ENCODE measurements at places on chromosomes 3 and 15. TPM values are rescaled to one million over a fixed set of nuclear protein-coding genes. Genes with fewer than 3 reads are reported as not detected.
A peak's percentile ranks its signal among the peaks of the same experiment; 100 is the strongest.

GRCh38 chr3:101036213-101036618 lies 43.0 kb upstream of the ABI3BP start:
- peak; percentile 15 for DNase-seq

DNA sequence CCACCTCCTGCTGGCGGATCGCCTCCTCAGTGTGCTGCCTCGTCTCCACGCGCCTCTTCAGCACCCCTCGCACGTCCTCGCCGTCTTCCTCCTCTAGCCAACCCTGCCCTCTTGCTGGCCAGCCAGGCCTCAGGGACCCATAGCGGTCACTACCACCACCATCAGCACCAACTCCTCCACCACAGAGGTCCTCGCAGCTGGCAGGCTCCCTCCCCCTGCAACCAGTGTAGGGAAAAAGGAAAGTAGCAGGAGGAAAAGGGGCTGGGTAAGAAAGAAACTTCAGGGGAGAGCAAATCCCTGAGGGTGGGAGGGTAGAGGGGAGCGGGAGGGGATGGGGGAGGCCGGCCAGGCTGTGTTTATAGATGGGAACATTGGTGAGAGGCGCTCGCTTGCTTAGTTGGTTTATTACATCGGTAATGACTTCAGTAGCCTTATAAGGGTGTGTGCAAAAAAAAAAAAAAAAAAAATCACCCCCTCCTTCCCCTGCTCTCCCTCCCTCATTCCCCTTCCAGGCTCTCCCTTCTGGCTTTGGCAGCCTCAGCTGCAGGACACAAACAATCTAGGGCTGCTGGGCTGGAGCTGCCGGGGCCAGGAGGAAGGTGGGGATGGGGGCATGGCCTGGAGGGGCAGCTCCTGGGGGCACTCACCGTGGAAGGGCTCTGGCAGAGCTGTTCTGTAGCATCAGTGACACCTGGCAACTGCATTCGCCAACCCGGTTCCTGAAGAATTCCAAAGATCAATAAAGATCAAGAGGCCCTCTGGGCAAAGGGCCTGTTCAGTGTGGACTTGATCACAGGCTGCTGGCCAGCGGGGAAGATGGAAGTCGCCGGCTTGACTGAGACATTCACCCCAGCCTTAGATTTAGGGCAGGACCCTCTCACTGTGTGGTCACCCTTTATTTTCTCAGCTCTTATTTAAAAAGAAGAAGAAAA lies 116.2 kb upstream of the HACD2 start:
- peak; percentile 83 for DNase-seq

DNA sequence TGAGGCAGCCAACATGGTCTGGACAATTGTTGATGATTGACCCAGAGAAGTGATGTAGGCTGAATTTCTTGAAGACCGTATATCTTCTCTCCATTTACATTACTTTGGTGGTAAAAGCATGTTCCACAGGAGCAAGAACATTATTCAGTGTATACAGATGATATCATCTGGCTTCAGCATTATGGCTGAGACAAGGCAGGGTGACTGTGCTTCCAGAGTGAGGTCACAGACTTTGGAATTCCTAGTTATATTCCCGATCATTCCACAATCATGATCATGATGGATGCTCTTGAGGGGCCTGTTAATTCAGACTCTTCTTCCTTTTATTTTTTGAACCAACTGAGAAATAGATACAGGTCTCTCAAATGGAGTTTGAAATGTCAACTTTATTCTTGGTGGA lies 19.0 kb downstream of the PLS1 start:
- no peak for DNase-seq

DNA sequence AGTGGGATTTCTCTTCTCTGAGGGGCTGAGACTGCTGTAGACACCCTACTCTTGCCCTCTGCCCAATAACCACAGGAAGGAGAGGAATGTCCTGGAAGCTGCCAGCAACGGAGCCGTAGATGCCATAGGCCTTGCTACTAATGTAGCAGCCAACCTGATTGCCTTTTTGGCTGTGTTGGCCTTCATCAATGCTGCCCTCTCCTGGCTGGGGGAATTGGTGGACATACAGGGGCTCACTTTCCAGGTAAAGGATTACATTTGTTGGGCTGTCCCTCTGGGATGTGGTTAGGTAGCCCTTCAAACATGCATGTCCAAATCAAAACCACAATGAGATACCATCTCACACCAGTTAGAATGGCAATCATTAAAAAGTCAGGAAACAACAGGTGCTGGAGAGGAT lies 16.1 kb downstream of the SLC28A2 start:
- DNase-seq = no peak

DNA sequence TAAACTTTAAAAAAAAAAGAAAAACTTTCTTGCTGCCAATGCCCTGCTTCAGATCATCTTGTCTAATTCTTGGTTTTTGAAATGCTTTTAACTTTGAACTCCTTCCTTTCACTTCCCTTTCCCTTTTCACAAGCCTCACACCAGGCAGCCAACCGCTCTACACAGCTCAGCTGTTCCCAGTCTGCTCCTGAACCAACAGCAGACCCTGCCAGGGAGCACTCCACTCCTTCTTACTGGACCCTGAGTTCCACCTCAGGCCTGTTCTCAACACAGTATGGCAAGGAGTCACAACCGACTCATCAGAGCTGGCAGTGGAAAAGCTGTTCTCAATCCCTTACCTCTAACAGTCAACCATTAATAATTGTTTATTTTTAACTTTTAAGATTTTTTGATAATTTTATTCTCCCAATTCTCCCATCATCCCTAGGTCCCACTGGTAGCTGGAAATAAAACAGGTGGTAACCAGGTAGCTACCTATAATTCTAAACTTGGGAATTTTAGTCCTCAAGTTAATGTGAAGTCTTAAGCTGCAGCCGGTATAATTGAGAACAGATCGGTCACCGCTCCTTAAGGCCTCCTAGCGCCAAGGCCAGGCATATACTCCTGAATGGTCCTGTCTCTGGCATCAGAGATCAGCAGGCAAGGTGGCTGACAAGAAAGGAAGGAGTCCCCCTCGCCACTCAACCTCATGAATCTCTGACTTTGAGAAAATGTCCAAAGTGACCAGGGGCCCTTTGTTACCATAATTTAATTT lies 43.9 kb downstream of the BOC start:
- no peak for DNase-seq

- no peak for DNase-seq
Observed at GRCh38 chr3:63061449-63061848, 186.2 kb upstream of the CADPS start.

The SMAD6 gene
- polyA plus RNA-seq = 31.4 TPM

GRCh38 chr3:170839518-170840100 lies 30.4 kb downstream of the RPL22L1 start:
- DNase-seq = no peak

GRCh38 chr15:76961268-76962011 lies 29.9 kb downstream of the RCN2 start:
- DNase-seq = no peak

DNA sequence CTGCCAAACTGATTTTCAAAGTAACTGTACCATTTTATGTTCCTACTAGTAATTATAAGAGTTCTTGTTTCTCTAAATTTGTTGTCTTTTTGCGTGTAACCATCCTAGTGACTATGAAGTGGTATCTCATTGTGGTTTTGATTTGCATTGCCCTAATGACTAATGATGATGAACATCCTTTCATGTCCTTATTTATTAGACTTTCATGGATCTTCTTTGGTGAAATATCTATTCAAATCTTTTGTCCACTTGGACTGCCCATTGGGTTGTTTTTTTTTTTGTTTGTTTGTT lies 3.6 kb downstream of the OXSR1 start:
- no peak for DNase-seq

The SLC24A5 gene
- polyA plus RNA-seq = not detected

The WDR72 gene
- polyA plus RNA-seq = 2.5 TPM

DNA sequence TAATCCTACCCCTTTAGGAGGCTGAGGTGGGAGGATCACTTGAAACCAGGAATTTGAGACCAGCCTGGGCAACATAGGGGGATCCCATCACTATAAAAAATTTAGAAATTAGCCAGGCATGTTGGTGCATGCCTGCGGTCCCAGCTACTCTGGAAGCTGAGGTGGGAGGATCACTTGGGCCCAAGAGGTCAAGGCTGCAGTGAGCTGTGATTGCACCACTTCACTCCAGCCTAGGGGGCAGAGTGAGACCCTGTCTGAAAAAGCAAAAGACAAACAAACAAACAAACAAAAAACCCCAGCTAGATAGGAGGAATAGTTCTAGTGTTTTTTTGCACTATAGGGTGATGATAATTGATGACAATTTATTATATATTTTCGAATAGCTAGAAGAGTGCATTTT lies 70.6 kb upstream of the CHRNB4 start:
- DNase-seq = no peak

The DOCK3 gene
- 2.5 TPM for polyA plus RNA-seq

The RTP1 gene
- not detected for polyA plus RNA-seq

GRCh38 chr3:46399098-46399497 lies 7.8 kb downstream of the CCR5AS start:
- no peak for DNase-seq

- no peak for DNase-seq
Observed at GRCh38 chr3:9151240-9151639, 98.2 kb downstream of the SRGAP3 start.

The ACKR2 gene
- polyA plus RNA-seq = 1.9 TPM

DNA sequence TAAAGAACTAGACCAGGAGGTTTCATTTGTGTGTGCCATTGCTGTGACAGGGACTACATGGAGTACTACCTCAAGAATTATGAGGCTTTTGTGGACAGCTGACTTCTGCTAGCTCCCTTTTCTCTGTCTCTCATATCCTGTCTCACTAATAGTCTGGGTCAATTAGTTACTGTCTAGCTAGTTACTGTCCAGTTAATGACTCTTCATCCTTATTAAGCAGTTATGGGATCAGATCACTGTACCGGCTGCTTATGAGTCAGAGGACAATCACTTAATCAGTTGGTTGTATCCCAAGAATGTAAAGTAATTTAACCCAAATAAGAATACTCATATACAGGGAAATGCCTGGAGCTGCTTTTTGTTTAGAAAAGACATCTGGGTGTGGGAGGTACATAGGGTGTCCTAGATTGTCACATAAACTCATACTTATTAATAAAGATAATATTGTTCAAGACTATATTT lies 158.0 kb downstream of the CDIN1 start:
- no peak for DNase-seq

- DNase-seq = no peak
Observed at GRCh38 chr3:180855364-180855763, 57.1 kb upstream of the FXR1 start.

The CD96 gene
- polyA plus RNA-seq = 1.6 TPM

The LRRK1 gene
- polyA plus RNA-seq = 1.5 TPM

The MELTF gene
- 5.8 TPM for polyA plus RNA-seq

The ATP13A3 gene
- 74.2 TPM for polyA plus RNA-seq
